CD4-positive, alpha-beta T cell treated with Interleukin-10 for 1 hour (primary cell): ENCODE measurements at places on chromosomes 4 and X.

DNA sequence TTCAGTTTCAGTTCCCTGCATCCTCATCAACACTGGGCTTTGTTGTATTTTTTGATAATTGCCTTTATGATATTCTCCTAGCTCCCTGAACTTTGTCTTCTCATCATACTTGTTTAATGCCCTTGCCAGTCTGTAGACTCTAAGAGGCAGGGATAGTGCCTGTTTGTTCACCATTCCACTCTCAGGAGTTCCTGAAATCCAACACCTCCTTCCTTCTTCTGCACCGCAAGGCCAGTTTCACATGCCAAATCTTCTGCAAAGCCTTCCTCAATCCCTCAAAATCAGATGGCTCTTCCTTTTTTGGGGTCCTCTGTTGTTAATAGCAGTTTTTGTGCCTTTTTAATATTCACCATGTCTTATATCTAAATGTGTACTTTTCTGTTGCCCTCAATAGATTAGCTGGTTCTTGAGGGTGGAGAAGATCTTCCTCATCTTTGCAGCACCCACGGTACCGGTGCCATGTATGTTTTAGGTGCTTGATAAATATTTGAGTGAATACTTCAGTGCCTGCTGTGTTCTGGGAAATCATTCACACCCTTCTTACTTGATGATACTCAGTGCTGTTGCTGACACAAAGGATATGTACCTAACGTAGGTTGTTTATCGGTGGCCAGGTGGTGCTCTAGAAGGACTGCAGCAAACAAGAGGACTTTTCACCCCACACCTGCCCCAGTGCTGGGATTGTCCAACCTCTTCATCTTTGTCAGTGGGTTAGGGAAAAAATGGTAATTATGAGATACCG lies 85.3 kb upstream of the LIMCH1 start:
- no peak for DNase-seq

DNA sequence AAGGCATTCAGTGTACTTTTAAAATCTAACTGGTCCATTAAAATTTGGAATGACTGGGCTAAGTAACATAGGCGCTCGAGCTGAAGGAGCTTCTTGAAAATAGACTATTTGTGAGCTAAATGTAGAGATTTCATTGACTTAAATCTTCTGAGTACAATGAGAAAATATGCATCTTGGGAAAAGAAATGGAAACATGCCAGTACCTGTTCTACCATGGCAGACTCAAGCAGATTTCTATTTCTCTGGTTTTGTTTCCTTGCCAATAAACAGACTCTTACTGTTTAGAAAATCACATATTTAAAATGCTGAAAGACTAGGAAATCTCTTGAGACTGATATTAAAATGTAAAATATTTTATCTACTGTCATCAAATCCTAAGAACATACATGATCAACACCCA lies 678.1 kb downstream of the FAT4 start:
- DNase-seq, result no peak

GRCh38 chr4:150782311-150782710 lies 200.4 kb downstream of the MAB21L2 start:
- no peak for DNase-seq

DNA sequence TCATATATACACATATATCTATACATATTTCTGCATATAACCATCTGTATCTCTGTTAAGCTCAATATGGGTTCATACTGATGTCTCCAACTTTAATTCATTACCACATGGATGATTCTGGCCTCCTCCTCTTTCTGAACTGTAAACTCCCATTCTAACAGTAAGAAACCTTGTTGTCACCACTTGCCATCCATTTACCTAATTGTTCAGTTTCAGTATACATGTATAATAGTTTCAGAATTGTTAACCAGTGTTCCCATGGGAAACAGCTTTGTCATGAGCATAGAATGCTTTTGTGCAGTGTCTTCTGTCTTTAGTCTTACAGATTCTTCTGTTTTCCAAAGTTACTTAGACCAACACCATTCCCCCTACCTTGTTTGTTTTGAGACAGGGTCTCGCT lies 35.9 kb downstream of the SLC9A6 start:
- no peak for DNase-seq

- DNase-seq, result no peak
These were observed 20.2 kb upstream of the MED14 start for GRCh38 chrX:40755291-40756249.

- DNase-seq, result no peak
These were observed 187.8 kb downstream of the CCNG2 start for GRCh38 chr4:77344784-77345183.
